ENCODE measurements at places on chromosomes 2 and 18.

DNA sequence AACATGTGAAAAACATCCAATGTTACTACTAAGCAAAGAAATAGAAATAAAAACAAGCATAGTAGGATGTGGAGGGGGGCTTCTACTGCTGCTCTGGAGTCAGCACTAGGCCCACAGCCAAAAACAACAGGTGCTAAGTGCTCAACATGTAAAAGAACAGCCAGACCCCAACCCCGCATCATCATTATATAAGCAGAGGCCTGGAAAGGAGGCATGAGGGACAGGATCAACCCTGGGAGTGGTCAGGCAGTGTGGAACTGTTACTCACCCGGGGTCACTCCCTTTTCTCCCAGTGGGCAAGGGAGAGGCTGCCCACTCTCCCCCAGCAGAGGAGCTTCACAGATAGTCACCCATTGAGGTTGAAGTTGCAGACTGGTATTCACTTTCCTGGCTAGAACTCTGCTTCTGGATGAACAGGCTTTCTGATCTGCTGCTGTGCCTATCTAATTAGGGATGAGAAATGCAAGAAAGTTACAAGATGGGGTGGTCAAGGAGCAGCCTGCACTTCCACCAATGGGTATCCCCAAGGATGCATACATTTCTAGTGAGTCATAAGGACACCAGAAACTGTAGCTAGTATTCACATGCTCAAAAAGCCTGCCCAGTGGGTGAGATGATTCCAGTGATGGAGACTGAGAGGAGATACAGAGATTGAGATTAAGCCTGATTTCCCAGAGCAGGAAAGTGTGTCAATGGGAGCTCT, 480.1 kb upstream of the TCF4 start:
- DNase-seq: no peak

DNA sequence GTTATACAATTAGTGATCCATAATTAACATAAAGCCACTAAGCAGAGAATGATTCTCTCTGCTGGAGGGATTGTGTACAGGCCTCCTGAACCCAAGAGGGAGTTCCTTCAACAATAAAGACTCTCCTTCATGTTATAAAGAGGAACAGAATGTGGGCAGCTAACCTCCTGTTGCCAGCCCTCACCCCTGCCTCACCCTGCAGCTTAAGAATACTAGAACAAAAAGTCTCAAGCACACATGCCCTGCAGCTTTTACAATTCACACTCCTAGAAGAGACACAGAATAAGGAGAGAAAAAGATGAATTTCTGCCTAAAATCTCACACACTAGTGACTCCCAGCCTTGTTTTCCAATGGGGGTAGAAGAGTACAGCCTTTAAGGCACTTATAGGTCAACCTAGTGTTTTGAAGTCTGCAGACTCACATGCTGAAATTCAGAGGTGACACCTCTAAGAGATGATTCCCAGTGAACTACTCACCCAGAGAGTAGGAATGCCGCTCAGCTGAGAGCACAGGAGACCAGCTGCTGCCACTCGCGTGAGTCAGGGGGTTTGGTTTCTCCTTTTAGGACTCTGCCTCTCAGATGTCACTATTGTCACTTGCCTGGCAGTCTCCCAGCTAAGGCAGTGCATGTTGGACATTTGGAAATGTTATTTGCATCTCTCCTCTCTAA, 32.5 kb upstream of the IL1RL1 start:
- no peak for DNase-seq

GRCh38 chr2:15677141-15677843, 85.6 kb downstream of the DDX1 start:
- DNase-seq: no peak

DNA sequence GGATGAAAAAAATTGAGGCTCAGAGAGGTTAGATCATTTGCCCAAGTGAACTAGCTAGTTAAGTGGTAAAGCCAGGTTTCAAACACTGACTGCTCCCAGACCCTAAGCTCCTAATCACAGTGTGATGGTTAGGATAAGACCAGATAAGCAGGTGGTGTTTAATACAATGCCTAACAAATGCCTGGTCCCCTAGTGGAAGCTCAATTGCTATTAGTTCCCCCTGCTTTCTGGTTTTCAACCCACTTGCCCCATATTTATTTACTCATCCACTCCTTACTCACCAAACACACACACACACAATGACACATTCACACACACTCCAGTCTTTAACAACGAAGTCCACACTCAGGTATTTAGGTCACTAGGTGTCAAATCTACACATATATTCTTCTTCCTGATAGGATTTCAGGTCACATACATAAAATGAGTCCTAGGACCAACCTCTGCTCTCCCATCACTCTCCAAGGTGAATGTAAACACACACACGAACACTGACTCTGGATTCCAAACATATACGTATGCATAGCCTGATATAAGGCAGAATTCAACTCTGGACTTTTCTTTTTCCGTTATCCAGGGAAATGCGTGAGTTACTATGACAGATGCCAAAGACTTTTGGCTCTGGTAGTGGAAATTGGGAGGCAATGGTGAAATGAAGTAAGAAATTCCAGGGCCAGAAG, 73.6 kb upstream of the TSPYL6 start:
- DNase-seq: no peak

- DNase-seq: no peak
These were observed 8.4 kb upstream of the TMEM185B start for GRCh38 chr2:120231564-120231973.

GRCh38 chr2:156229724-156230362, 102.7 kb downstream of the NR4A2 start:
- no peak for DNase-seq

GRCh38 chr2:45273412-45274249, 264.4 kb upstream of the SIX2 start:
- no peak for DNase-seq

DNA sequence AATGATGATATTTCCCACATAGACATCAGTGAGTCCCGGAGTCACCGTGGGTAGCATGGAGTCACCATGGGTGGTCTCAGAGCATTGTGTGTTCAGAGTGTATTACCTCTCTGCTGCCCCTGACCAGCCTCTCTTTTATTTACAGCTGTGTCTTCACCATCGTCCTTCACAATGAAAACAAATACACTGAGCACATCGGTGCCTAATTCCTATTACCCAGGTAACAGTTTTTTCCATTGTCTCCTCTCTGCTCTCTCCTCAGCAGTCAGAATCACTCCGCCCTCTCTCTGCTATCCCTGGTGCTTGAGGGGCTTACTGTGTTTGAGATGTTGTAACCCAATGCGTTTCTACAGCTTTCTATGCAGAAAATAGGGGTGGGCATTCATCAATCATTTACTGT, 361.5 kb upstream of the RAB12 start:
- no peak for DNase-seq

DNA sequence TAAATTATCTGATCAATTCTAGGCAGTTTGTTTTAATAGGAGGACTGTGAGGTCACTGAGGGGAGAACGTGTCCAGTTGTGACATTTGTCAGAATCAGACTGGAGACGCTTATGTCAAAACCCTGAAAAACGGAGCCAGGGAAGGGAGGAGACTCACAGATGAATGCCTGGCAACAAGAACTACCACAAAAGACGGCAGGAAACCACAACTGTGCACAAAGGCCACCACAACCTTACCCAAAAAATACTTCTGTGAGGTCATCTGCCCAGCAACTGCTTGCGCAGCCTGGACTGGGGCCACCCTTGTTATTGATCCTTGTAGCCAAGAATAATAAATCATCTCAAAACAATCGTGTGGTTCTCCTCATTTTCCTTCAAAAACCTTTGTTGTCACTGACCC, 173.0 kb upstream of the ALKAL2 start:
- no peak for DNase-seq

DNA sequence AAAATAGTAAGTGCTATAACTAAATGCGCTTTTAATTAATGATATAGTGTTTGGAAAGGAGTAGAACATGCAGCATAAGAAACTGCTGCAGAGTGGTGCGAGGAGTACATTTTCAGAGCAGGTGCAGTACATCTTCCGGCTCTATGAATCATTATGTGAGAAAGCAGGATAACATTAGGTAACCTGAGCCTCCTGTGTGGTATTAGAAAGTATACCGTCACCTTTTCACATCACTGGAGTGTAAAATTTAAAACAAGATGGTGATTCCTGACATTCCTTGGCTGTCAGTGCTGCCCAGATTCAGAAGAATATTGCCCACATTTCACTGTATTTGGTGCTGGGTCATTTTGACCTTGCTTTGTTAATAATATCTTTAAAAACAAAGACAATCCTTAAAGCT, 7.8 kb upstream of the DYNC2LI1 start:
- no peak for DNase-seq

GRCh38 chr2:222440673-222441422, 16.5 kb downstream of the SGPP2 start:
- no peak for DNase-seq

- DNase-seq: no peak
These were observed 98.5 kb upstream of the KCTD1 start for GRCh38 chr18:26646901-26647300.

DNA sequence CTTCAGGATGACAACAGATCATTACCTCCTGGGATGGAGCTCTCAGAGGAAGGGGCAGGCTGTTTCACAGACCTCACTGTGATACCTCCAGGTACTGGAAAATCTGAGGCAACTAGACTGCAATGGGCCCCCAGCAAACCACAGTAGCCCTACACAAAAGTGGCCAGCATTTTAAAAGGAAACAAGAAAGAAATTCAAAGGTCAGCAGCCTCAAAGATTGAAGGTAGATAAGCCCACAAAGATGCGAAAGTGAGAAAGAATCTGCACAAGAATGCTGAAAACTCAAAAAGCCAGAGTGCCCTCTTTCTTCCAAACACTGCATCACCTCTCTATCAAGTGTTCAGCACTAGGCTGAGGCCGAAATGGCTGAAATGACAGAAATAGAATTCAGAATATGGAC, 499.5 kb upstream of the CHAC2 start:
- no peak for DNase-seq

DNA sequence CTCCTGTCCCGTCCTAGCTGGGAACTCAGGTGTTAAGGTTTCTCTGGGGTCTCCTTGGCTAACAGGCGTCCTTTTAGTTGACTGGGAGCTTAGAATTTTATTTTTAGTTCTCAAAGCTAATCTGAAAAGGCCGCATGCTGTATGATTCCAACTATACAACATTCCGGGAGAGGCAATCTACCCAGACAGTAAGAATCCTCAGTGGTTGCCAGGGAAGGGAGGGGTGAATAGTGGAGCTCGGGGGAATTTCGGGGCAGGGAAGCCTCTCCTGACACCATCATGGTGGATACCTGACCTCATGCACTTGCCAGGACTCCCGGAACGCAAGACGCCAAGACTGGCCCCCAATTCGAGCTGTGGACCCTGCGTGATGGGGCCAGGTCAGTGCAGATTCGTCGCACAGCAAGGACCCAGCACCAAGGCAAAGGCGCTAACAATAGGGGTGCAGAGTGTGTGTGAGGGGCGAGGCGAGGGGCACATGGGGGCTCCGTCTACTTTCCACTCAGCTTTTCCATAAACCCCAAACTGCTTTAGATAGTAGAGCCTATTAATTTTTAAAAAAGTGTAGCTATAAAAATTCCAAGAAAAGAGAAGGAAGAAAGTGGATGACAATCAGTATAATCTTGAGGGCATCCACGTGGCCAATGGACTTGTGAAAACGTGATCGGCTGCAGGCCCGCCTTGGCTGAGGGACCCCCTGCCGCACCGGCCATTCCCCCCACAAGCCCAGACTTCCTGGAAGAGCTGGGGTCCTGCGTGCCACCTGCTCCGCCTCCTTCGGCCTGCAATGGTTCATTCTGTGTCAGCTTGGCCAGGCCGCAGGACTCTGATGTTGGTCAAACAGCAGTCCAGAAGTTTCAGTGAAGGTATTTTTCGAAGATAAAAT, 17.3 kb downstream of the PDCD1 start:
- no peak for DNase-seq

DNA sequence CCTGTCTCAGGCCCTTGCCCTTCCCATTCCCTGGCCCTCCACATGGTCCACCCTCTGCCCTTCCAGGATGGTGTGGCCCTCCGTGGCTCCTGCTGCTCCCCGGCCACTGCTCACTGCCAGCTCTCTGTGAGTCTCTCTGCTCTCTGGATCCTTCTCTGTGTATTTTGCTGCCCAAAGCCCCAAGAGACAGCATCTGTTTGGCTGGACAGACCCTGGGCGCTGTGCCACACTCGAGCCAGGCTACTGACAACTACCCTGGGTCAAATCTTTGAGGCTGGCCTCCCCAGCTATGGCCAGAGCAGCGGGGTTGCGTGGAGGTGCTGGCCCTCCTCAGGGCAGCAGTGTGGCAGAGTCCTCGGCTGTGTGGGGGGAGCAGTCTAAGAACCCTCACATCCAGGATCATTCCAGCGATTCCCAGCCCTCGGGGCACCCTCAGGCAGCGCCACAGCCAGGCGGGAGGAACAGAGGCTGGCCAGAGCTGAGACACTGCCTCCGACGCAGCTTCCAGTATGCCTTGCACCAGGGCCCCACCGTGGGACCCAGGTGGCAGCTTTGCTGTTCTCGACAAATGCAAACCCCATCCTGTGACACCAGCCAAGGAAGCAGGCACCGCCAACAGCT, 139.4 kb upstream of the GLI2 start:
- no peak for DNase-seq

DNA sequence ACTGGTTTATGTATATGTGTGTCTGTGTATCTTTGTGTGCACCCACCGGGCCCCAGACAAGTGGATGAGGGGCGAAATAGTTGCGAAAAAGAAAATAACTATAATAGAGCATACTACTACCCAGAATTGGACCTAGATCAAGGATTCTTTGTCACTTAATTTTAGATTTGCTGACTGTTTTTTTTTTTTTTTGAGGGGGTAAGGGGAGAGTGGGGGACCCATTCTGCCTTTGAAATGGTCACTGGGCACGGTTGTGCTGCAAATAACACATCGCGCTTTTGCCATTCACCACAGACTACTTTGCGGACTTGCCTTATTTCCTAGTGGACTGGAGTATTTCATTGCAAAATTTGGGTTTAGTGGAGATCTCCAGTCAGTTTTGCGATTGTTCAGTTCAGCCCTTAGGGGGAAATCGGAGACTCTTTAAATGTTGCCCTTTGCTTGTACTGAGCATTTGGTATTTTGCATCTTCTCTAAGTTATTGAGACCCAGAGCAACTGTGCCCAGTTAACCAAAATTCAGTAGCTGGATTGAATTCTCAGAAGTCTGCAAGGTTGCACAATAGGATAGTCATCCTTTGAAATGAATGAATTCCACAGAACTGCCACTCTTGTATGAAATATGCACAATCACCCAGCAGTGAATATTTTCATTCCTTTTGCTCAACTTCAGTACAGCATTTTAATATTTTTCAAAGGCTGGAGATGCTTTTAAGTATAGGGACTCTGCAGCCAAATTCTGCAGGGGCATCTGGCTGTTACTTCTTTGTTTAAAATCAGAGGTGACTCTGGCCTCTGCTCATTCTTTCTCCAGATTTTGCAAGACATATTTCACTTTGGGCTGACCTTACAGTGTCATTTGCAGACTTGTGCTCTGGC, 2.9 kb downstream of the TRIB2 start:
- no peak for DNase-seq

- no peak for DNase-seq
These were observed 317.6 kb downstream of the LNPK start for GRCh38 chr2:175684466-175684865.

Measured in SW 1271 (cell line).